ENCODE measurements at places on chromosomes 4 and X. TPM values are rescaled to one million over a fixed set of nuclear protein-coding genes. Genes with fewer than 3 reads are reported as not detected.

Gene IDH3G
- 79.9 TPM for total RNA-seq

GRCh38 chrX:153853180-153853901, 23.0 kb upstream of the PDZD4 start:
- peak; percentile 6 for DNase-seq

- no peak for DNase-seq
These were observed 34.2 kb downstream of the CCDC158 start for GRCh38 chr4:76386566-76387305.

DNA sequence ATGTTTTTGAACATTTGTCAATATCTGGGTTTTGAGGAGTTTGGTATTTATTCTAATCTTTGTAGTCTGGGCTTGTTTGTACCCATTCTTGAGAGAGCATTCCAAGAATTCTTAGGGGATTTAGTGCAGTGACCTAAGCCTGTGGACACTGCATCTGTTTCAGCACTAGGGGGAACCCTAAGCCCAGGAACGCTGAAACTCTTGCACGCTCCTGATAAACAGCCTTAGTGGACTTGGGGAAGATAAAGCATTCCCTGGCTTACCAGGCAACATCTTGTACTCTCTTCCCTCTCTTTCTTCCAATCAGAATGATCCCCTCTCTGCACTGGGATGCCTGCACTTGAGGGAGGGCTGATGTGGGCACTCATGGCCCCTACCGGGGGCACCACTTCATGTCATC, 654.9 kb upstream of the HTR2C start:
- DNase-seq: no peak

- DNase-seq: no peak
These were observed 223.0 kb downstream of the GRIA2 start for GRCh38 chr4:157443537-157443936.

Gene NEUROG2
- total RNA-seq: not detected

GRCh38 chr4:17546222-17546621, 30.8 kb upstream of the LAP3 start:
- no peak for DNase-seq

DNA sequence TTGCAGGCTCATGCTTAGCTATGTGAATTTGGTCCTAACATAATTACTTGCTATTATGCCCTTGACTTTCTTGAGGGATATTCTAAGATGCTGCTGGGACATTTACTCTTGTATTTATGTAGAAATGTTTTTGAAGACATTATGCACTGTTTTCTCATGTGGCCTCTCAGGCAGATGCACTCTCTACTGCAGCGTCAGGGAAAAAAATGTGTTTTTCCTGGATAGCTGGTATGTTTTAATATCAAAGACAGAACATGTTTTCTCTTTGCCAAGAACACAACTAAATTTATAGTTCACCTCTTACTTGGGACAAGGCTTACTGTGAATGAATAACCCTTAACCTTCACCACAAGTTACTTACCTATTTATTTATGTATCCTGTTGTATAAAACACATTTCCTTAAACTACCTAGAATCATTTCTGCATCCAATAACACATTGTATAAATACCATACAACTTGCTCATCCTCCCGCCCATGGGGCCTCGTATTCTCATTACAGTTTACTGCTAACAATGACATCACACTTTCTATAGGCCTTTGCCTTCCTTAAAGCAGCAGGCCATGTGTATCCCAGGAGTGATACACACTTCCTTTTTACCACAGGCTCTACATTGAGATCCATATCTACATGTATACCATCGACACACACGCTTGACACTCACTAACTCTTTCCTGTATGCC, 178.7 kb downstream of the SLIT2 start:
- no peak for DNase-seq

DNA sequence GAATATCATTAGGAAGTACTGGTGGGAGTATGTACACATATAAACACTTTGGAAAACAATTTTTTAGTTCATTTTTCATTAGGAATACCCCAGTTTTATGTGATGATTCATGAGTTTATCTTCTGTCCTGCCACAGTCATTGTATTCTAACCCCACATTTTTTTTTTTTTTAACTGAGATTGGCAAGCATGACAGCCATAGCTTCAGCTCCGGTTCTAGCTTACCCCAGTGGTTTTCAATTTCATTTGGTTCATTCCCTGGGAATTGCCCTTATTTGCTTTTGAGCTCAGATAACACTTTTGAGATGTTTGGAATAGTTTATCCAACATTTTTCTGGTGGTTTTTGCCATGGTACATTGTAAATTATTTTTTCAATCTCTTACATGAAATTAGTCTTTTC, 21.0 kb upstream of the FMR1 start:
- DNase-seq: no peak

Gene SHROOM4
- 54.7 TPM for total RNA-seq

Gene SH2D1A
- 0.93 TPM for total RNA-seq

Gene MAMLD1
- total RNA-seq: 4.5 TPM

DNA sequence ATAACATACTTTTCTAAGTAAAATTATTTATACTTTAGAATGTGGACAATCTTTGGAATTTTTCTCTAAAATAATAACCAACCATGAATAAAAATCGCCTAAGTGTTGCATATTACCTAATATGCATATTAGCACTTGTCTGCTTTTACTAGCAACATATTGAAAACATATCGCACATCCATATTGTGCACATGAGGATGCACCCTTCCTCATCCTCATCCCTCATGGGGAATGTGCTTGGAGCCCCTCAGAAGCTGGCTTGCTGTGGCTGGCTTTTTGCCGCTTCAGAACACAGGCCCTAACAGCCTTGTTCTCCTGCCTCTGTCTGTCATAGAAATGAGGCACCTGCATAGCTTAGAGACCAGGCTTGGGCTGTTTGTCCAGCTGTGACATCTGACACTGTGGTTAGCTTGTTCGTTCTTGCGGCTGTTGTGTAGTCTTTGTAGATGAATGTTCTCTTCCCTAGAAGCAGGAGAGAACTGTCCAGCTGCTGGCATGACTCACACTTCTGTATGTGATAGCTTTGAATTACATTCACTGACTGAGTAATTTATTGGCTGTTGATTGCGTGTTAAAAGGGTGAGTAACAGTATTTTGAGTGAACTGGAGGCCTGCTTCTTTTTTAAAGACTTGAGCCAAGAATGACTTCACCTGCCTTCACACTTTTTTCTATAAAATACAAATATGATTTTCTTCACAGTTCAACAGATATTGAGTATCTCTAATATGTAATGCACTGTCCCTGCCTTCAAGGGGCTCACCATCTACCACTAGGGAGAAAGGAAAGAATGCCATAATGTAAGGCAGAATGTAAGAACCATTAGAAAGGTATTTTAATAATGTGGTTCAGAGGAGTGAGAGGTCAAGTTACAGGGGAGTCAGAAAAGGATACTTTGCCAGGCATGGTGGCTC, 81.9 kb downstream of the HMGB2 start:
- DNase-seq: no peak

DNA sequence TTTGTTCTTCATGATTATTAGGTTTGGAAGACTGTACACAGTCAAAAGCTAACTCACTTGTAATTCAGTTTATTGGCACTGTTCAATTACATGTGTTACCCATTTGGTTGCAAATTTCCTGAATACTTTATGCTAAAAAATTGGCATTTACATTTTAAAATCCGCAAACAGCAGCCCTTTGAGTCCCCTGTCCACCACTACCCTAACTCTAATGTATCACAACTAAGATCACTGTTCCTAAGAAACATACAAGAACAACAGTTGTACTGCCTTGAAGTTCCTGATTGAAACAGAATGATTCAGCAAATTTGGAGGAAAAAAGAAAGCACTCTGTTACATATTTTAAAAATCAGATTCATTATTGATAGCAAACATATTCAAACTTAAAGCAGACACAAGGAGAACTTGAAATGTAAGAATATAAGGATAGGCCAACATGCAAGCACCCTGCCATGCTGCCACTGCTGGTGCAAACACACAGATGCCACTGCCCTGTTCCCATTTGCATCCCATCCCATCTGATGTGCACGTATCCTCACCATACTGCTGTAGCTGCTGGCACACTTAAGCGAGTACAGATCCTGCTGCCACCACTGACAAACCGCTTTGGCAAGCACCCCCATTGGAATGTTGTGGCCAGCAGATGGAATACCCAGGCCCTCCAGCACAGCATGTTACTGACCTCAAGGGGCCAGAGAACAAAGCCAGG, 343.4 kb downstream of the PPP1R2C start:
- DNase-seq: no peak

Gene TMEM271
- total RNA-seq: not detected

- no peak for DNase-seq
These were observed 20.7 kb downstream of the PARM1 start for GRCh38 chr4:74953647-74954046.

Gene TBX22
- total RNA-seq: not detected

DNA sequence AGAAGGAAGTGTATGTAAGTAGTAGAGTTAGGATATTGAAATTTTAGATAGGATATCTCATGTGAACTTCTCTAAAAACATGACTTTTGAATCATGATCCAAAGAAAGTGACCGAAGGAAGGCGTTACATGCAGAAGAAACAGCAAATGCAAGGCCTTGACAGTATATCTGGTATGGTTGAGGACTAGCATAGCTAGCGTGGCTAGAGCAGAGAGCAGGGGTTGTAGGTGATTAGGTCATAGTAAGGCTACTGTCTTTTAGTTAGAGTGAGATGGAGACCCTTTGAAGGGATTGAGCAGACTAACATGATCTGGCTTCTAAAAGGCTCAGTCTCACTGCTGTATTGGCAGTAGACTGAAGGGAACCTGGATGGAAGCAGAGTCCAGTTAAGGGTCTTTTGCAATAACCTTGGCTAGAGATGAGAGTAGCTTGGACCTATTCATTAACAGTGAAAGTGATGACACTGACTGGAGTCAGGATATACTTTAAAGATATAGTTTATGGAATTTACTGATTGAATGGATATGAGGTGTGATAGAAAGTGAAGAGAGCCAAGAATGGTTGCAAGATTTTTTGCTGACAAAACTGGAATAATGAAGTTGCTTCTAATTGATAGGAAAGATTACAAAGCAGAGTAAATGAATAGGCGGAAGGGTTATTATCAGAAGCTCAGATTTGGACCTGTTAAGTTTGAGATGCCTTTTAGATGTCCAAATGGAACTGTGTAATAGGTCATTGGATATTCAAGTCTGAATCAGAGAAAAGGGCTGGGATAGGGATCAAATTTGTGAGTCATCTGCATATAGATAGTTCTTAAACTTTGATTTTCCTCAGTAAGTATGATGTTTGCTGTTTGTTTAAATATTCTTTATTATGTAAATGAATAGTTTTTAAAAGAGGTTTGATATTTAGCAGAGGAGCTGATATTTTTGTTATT, 59.8 kb downstream of the MRPL1 start:
- DNase-seq: no peak

DNA sequence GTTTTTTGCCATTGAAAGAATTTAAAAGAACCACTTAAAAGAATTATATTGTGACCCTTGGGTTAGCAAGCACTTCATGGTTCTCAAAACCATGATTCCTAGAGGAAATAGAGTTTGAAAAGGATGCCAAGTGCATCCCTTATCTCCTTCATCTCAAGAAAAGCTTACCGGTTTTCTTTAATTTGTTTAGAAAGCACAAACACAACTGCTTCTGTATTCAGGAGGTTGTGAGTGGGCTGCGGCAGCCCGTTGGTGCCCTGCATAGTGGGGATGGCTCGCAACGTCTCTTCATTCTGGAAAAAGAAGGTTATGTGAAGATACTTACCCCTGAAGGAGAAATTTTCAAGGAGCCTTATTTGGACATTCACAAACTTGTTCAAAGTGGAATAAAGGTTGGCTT, 13.5 kb downstream of the HHIP start:
- no peak for DNase-seq

DNA sequence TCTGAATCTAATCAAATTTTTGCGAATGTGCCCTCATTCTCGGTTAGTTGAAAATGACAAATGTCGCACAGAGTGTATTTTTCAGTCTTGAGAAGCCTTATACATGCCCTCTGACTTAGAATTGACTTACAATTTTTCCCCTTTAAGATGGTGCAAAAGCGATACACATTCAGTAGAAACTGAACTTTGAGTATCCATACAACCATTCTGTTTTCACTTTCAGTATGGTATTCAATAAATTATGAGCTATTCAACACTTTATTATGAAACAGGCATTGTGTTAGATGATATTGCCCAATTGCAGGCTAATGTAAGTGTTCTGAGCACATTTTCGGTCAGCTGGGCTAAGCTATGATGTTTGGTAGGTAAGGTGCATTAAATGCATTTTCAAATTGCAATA, 43.4 kb downstream of the SLC9A7 start:
- DNase-seq: no peak

Gene ABLIM2
- total RNA-seq: 13.8 TPM

DNA sequence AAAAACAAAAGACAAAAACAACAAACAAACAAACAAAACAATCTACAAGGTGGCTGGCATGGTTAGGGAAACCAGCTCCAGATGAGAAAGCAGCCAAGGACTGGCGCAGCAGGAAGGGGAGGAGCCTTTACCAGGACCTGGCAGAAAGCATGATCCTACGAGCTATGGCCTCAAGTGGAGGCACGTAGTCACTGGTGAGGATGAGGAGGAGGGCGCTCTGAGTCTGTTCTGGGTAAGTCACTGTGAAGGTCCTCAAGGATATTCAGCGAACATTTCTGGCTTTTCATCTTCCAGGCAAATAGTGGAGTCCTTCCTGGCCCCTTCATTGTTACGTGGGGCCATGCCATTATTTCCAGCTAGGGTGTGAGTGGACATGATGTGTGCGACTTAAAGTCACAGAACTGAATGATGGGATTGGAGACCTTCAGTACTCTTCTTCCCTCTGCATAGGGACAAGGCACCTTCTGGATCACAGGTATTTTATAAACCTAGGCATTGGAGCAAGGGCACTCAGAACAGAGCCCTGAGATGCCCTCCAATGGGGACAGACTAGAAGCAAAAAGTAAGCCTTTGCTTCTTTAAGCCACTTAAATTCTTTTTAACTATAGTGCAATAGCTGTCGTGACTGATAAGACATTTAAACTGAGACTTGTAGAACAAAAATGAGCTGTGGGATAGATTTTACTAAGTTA, 771.3 kb downstream of the RAB28 start:
- no peak for DNase-seq

Gene ZFYVE28
- total RNA-seq: 7.1 TPM

Gene DCAF12L2
- total RNA-seq: not detected

GRCh38 chr4:162681212-162681611, 485.5 kb downstream of the NAF1 start:
- no peak for DNase-seq

- DNase-seq: no peak
These were observed 7.6 kb downstream of the ENPEP start for GRCh38 chr4:110483516-110483915.

Gene FAM9B
- total RNA-seq: not detected

Gene CXCL9
- total RNA-seq: 5.2 TPM

- DNase-seq: no peak
These were observed 415.5 kb upstream of the FAT1 start for GRCh38 chr4:187139141-187139540.

- no peak for DNase-seq
These were observed 636.6 kb downstream of the FAT4 start for GRCh38 chr4:125951261-125951887.

Gene MAGED2
- 96.1 TPM for total RNA-seq

- no peak for DNase-seq
These were observed 16.0 kb downstream of the ARHGAP10 start for GRCh38 chr4:147747787-147748454.

Gene CENPVL1
- not detected for total RNA-seq

GRCh38 chrX:110245011-110245410, 72.9 kb downstream of the AMMECR1 start:
- DNase-seq: no peak

All from omental fat pad (tissue), 4 donors.